ENCODE measurements at places on chromosomes 12 and 14.

GRCh38 chr12:46362895-46363581, 9.5 kb downstream of the SLC38A2 start:
- DNase-seq, result no peak

- DNase-seq, result no peak
These were observed 15.0 kb downstream of the VCPKMT start for GRCh38 chr14:50101417-50101816.

DNA sequence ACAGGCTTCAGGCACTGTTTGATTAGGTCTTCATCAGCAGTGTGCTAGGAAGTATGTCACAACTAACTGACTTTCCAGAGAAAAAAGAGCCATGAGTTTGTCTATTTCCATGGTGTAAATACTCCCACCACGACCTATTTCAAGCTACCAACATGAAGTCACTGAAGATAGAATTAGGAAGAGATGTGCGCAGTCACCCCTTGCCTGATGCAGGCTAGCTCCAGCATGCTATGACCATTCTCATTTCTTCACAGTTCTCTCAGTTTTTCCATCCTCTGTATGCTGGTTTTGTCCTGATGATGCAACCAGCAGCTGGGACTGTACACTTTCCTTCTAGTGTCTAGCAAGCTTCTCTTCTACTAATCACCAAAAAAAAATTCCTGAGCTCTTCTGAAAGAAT, 191.6 kb upstream of the NUDT4 start:
- no peak for DNase-seq

- DNase-seq, result peak; percentile 59
These were observed 365 bp upstream of the CCDC88C start for GRCh38 chr14:91417983-91418386.

- no peak for DNase-seq
These were observed 11.5 kb downstream of the FUT8 start for GRCh38 chr14:65423982-65424381.

GRCh38 chr12:96441816-96442215, 41.6 kb upstream of the CDK17 start:
- DNase-seq, result no peak

DNA sequence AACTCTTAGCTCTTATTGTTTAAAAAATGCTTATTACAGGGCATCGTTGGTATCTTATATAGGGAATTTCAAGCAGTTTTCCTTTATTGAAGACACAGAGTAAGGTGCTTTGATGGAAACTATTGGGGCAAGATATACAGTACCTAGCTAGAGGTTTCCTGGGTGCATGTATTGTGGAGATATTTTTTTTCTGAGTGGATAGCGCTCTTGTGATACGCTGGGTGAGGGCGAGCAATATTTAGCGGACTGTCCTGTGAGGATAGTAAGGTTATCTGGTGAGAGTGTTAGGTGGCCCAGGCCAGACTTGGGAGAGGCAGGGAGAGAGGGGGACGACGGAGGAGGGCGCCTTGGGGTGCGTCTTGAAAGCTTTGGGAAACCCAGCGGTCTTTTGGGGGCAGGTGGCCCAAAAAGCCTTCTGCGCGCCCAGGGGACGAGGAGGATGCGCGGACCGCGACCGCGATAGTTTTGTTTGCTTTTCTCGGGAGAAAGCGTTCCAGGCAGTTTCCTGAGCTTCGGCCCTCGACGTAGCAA, 596 bp upstream of the BICD1 start:
- DNase-seq, result no peak

- DNase-seq, result no peak
These were observed 342.5 kb downstream of the EMP1 start for GRCh38 chr12:13539051-13539450.

DNA sequence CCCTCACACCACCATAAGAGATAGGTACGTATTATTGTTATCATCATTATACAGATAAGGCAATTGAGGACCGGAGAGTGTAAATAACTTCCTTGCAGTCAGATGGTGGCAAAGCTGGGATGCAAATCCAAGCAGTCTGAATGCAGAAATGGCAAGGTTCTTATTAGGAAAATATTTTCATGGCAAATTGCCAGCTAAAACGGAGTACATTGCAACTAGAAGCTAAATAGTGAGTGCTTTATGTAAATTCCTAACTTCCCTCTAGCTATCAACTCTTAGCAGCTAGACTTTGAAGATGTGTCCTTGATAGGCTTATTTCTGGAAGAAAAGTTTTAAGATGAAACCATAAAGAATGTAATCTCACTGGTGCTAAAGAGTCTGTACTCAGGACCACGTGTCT, 323.9 kb upstream of the DIO2 start:
- no peak for DNase-seq

DNA sequence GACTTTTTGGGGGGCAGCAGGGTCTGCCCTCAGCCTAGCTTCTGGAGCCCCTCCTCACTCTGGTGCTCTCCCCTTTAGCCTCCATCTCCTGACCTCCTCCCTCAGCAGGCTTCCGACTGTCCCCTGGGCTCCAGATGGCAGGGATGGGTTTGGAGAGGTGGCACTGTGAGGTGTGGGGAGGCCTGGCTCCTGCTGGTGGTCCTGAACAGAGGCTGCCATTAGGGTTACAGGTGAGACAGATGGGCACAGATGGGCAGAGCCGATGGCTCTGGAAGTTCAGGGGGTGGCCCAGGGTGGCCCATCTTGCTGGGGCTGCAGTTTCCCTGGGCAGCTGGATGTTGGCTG, 68.5 kb upstream of the BEGAIN start:
- no peak for DNase-seq

DNA sequence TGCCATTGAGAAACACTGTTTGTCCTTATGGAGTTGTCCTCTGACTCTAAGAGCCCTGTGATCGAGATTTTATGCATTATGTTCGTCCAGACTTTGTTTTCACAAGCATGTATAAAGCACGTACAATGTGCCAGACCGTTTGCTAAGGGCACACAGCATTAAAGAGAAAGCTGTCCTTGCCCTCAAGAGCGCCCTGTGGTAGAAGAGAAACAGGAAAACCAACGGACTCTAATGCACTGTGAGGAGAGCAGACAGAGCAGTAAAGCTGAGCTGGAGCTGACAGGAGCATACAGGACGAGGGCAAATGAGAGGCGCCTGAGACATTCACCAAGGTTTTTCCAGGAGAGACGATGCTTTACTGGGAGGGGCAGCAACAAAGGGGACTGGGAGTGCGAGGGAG, 66.2 kb upstream of the OVCH1 start:
- no peak for DNase-seq

- peak; percentile 22 for DNase-seq
These were observed 61.5 kb downstream of the SLC6A12 start for GRCh38 chr12:152440-152839.

- peak; percentile 26 for DNase-seq
These were observed 142.3 kb upstream of the TMPO start for GRCh38 chr12:98373025-98373554.

DNA sequence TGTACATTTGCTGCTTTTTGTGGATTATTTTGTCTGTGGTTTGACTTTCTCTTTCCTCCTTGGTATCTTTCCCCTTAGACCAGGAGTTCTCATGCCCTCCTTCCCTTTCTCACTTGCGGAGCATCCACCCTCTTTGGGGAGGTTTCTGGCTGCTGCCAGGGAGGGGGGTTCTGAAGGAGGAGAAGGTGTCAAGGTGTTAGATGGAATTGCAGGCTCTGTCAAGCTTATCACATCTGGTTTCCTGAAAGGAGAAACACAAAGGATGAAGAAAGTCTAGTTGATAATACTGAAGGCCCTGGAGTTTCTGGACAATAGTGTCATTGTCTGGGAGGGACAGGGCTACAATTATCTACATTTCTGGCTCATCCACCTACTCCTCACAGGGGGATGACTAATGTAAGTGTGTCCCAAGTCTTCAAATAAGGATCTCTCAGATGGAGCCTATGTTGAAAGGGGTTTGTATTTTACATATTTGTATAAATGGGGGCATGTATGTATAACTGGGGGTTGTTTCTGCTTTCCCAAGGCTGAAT, 217.3 kb upstream of the CCDC196 start:
- DNase-seq, result no peak

- DNase-seq, result no peak
These were observed 60.1 kb downstream of the LRIG3 start for GRCh38 chr12:58860056-58860787.

DNA sequence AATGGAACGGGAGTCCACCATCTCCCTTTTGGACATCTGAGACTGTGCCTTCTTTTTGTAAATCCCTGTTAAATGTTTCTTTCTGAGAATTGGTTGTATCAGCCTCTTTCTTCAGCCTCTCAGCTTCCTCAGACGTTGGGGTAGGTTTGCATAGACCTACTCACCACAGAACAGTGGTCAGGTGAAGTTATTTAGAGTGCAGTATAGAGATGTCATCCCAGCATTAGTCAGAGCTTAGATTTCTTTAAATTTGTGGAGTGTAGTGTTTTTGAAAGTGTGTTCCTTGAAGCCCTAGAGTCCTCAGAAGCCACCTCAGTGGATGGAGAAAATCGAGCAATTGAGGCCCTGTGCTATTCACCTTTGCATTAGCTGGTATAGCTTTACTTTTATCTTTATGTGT, 8.9 kb upstream of the EEA1 start:
- no peak for DNase-seq

GRCh38 chr14:54837508-54838149, 65.0 kb downstream of the GCH1 start:
- no peak for DNase-seq

GRCh38 chr14:68215629-68216028, 396.1 kb downstream of the RAD51B start:
- no peak for DNase-seq

DNA sequence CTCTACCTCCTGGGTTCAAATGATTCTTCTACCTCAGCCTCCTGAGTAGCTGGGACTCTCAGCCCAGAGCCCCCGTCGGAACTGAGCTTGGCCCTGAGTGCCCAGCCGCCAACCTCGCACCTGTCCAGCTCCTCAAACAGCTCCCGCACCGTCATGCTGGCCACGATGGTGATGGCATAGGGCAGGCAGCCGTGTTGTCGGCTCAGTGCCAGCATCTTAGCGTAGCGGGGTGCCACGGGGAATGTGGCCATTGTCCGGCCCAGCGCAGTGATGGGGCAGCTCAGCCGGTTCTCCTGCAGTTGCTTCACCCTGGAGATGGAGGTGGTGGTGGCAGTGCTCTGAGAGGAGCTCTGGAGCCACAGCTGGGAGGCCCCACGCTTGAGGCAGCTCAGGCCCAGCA, 32.4 kb downstream of the DHX37 start:
- no peak for DNase-seq

GRCh38 chr12:119322301-119322723, 12.2 kb upstream of the CCDC60 start:
- no peak for DNase-seq

- no peak for DNase-seq
These were observed 209.8 kb upstream of the NUDT4 start for GRCh38 chr12:93167841-93168492.

DNA sequence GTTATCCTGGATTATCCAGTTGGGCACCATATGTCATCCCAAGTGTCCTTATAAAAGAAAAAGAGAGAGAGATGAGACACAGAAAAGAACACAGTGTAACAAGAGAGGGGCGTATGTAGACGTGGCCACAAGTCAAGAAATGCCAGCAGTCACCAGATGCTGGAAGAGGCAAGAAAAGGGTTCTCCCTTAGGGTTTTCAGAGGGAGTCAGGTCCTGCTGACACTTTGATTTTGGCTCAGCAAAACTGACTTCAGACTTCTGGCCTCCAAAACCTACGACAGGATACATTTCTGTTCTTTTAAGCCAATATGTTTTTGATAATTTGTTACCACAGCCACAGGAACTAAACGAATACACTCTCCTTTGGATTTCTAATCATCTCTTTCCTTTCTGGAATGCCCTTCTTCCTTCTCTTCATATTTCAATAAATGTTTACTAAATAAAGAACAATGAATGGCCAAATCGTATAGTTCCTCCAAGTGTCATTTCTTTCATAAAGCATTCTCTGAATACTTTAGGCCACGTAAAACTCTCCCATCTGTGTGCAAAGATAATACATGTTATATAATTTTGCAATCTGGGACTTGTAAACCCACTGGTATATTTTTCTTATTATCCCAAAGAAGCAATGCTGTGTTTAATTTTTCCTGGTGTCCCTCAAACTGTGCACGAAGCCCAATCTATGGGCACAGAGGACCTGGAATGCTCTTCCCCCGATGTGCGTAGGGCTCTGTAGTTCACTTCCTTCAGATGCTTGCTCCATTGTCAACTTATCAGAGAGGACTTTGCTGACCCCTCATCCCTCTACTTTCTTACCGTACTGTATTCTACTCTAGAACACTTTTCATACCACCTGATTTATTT, 303.6 kb downstream of the CEP128 start:
- no peak for DNase-seq

- DNase-seq, result no peak
These were observed 135.1 kb downstream of the ERC1 start for GRCh38 chr12:1126091-1126490.

DNA sequence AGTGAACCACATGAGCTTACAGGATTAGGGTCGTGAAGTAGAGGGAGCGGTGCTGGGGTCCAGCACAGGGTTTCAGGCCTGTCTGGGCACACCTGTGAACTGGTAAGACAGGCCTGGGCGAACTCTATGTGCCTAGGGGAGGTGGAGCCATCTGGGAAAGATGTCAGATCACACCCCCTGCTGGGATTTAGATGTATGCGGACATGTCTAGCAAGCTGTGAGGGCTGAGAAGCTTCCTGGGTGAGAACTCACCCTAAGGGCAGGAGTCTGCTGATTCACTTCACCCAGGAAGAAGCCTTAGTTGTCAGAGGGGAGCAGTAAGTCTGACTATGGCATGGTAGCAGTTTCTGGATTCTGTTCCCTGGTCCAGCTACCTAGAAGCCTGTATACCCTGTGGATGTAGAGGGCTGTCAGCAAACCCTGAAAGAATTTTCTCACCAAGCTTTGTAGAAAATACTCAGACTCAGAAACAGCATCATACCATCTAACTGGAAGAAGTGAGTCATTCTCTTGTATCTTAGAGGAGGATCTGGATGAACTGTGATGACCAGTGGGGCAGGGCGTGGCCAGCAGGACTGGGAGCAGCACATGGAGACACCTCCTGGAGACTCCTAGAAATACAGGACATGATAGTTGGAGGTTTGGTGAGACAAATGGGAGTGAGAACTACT, 11.2 kb upstream of the PYGL start:
- DNase-seq, result peak; percentile 94

GRCh38 chr14:22780105-22780679, 13.7 kb downstream of the OXA1L start:
- DNase-seq, result no peak
